ENCODE measurements at places on chromosomes 7 and 10.
A peak's percentile ranks its signal among the peaks of the same experiment; 100 is the strongest.

DNA sequence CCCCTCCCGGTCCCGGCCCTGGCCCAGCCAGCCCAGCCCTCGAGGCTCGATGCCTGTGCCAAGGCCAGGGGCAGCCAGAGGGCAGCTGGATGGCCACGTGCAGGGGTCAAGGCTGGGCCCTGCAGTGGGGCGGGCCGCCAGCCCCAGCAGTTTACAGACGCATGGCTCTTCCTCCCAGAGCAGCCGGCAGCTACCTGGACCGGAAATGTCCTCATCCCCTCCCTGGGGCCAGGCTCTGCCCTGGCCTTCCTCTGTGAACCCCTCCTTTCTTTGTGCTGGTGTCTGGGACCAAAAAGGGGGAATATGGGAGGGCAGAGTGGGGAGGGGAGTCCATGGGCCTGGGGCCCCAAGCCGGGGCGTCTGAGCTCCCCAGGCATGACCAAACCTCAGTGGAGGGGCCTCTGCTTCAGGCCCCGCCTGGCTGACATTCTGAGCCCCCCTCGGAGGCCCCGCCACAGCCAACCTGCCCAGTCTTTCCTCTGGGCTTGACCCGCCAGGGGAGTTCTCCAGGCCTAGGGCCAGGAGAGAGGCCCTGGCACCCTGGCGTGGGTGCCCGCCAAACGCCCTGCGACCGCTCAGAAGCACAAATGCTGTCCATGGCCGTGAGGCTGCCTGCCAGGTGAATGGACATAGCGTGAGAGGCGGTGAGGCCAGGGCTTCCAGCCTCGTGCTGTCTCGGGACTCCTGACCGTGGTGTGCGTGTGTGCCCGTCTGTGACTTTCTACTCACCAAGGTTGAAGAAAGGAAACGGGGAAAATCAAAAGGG lies 24.7 kb upstream of the AMZ1 start:
- DNase-seq = no peak

DNA sequence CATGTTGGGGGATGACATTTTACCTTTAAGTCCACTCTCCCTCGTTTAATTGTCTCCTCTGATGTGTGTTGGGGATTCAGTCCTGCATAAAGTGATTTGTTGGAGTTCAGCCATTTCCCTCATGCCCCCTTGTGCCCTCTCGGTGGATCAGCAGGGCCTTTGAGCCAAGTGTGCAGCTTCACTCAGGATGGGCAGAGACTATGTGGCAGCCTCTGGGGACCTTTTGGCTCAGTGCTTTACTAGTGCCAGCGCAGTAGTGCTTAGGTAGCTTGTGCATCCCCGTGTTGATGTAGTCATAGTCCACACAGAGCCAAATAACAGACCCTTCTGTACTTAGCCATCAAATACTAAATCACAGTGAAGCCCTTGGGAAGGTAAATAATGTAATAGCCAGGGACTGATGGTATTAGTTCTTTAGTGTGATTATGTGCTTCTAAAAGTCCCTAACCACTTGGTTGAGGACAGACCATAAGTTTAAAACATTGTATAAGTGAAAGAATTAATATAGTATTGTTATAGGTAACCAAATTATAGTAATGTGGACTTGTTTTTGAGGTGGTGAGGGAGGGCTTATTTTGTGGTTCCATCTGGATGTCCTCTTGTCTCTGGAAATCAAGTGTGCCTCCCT lies 11.4 kb downstream of the BUB3 start:
- no peak for DNase-seq

DNA sequence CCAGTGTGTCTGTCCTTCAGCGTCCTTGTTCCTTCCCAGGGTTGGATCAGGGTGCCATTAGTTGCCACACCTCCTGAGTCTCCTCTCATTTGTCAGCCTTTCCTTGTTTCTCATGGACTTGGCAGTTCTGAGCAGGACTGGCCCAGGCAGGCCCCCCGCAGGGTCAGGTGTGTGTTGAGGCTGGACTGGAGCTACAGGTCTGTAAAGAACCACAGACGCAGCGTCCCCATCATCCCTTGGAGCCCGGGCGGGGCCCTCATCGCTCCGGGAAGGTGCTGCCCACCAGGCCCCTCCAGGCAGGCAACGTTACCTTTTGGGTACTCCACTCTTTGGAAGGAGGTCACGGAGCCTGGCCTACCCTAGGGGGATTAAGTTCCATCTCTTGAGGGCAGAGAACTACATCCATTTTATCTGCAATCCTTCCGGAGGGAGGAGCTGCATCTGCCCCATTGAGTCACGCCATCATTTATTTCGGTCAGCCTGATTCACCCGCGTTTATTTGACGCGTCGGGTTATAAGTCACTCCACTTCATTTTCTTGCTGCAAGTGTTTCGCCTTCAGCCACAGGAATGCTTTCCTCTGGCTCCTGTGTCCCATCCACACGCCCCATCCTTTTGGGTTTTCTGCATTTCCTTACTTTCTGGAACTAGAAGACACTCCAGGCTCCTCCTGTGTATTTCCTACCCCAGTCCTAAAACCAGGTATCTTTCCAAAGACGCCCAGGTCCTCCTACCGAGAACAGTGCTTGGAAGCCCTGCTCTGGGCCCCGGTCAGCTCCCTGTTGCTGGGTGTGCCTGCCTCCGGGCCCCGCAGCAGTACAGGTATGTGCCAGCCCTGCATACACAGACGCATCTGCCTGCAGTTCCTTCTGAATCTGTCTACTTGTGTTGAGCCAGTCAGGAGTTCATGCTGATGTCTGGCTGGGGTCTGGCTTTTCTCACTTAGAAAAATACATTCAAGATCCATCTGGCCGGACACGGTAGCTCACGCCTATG lies 141.9 kb downstream of the MAD1L1 start:
- DNase-seq = no peak

DNA sequence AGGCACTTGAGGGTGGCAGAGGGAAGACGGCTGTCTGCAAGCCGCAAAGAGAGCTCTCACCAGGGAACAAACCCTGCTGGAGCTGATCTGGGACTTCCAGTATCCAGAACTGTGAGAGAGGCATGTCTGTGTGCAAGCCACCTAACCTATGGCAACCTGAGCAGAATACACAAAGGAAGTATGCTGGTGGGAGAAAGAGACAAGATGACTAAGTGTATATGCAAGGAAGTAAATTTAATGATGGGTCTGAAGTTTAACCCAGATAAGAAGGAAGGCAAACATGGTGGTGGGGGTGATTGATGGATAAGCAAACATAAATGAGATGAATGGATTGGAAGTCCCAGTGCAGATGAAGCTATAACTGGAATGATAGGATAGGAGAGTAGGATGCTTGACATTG lies 293.3 kb downstream of the TWIST1 start:
- DNase-seq = no peak

GRCh38 chr10:14116021-14116420 lies 214.7 kb downstream of the FRMD4A start:
- no peak for DNase-seq

DNA sequence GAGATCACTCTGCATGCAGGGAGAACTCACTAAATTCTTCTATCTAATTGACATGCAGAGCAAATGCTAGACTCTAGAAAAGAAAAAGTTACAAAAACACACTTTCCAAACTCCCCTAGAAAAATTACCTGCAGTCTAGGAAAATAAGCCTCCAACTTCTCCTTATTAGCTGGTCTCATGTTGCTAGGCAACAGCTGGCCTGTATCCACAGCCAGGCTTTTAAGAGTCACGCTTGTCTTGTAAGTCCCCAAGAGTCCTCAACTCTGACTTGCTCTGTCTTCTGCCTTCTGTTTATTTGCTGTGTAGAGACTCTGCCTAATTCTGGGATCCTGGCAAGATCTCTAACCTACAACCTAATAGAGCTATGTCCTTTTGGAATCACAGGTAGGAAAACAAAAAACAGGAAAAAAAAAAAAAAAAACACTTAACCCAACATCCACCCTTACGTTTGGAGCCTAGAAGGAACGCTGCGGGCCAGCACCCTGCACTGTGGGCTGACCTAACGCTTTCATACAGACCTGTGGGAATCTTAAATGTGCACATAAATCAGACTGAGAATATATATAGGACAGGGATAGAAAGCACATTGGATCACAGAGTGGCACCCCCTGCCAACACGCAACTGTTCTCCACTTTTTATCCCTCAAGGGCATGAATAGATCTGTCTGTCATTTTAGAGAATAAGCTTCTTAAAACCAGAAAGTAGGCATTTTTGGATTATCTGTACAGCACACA lies 117.0 kb upstream of the PTPRZ1 start:
- DNase-seq = no peak

GRCh38 chr7:133478591-133479135 lies 225.8 kb downstream of the EXOC4 start:
- DNase-seq = no peak

- no peak for DNase-seq
These were observed 14.5 kb downstream of the UBE3C start for GRCh38 chr7:157153260-157153659.

GRCh38 chr10:15813415-15813814 lies 46.9 kb downstream of the MINDY3 start:
- peak; percentile 50 for DNase-seq

DNA sequence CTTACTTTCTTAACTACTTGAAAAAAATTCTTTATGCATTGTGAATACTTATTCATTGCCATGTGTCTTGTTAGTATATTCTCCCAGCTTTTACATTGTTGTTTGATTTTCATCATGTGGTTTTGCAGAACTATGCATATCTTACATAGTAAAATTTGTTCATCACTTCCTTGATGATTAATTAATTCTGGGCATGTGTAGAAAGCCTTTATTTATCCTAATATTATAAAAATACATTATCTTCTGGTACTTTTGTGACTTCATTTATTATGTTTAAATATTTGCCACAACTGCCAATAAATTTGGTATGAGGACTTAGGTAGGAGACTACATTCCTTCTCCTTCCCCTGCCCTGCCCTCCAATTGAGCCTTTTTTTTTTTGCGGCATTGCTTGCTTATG lies 166.0 kb upstream of the ZNF32 start:
- DNase-seq = no peak

- DNase-seq = no peak
These were observed 428.3 kb upstream of the NPVF start for GRCh38 chr7:25656581-25657026.

- no peak for DNase-seq
These were observed 568.1 kb upstream of the LRRN3 start for GRCh38 chr7:110522761-110523200.

GRCh38 chr10:74117738-74118137 lies 32.9 kb downstream of the AP3M1 start:
- no peak for DNase-seq

- DNase-seq = no peak
These were observed 27.4 kb upstream of the ATRNL1 start for GRCh38 chr10:115065801-115066200.

- DNase-seq = no peak
These were observed 52.7 kb upstream of the APBB1IP start for GRCh38 chr10:26385443-26385842.

GRCh38 chr10:12980713-12981306 lies 20.7 kb downstream of the CCDC3 start:
- no peak for DNase-seq

- DNase-seq = no peak
These were observed 29.3 kb downstream of the KCNH2 start for GRCh38 chr7:150948791-150949251.

DNA sequence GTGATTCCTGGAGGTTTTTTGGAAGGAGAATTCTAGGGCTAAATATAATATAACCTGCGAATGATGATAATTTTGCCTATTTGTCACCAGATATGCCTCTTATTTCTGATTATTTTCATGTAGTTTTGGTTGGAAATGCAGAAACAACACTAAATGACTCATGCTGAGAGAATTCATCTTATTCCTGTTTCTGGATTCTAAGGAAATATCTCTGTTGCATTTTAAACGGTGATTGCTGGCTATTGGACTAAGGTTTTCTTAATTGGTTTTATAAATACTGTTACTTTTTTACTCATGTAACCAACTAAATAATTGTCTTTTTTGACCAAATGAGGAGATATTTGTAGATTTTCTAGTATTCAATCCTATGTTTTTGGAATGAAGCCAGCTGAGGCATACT lies 204.9 kb upstream of the NPSR1 start:
- no peak for DNase-seq

GRCh38 chr7:37007691-37008090 lies 283.4 kb upstream of the AOAH start:
- no peak for DNase-seq

GRCh38 chr7:39083781-39084180 lies 106.1 kb downstream of the POU6F2 start:
- no peak for DNase-seq

DNA sequence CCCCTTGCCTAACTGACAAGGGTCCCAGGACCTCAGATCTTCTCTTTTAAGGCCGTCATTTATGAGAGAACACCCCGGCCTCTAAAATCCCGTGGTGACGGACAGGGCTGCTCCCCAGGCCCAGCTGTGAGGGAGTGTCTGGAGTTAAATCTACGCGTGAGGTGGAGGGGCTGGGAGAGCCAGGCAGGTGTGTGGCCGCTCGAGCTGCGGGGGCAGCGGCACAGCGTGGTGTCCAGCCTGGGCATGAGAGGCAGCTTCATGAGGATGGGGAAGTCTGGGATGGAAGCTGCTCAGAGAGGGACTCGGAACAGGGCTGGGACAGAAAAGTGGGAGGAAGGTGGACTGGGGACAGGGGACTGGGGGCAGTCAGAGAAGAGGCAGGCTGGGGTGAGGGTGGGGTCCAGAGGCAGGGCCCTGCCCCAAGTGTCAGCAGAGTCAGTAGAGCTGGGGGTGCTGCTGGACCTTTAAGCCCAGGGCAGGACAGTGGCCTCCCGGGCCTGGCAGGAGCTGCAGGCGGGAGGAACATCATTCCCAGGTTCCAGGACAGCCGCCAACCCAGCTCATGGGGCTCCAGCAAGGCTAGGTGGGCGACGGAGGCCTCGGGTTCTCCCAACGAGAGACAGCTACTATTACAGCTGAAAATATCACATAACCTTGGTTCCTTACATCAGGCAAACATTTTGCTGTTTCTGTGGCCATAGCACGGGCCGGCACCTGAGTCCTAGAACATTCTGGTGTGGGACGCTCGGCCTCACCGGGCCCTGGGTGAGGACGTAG lies 55.2 kb downstream of the JAKMIP3 start:
- DNase-seq = no peak

GRCh38 chr10:31263903-31264302 lies 55.1 kb upstream of the ZEB1 start:
- no peak for DNase-seq

DNA sequence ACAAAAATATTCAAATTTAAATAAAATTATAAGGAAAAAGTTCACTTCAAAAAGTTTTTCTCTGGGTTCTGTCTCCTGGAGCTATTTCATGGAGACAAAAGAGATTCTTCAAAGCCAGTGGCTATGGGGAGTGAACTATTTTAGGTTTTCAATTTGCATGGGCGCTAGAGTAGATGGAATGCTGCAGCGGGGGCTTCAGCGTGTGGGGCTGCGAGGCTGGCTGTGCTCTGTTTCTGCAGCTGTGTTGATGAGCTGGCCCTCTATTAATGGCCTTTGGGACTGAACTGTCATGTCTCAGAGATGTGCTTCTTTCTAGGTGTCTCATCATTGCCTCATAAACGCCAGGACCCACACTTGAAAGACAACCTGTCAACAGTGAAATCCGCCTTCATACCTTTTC lies 108.4 kb upstream of the NPY start:
- no peak for DNase-seq

GRCh38 chr10:101161494-101162299 lies 30.6 kb downstream of the TLX1 start:
- DNase-seq = peak; percentile 80

GRCh38 chr7:144048648-144049047 lies at the start of gene OR2A5:
TSS of gene OR2A5 (plus strand) at chr7:144048948. CDS start at chr7:144050402, 1,454 bp downstream.
- no peak for DNase-seq

All from hematopoietic multipotent progenitor cell treated with erythropoietin and hydrocortisone succinate and interleukin-3 and kit ligand, for 17 days (in vitro differentiated cells).